Stimulated activated naive CD4-positive, alpha-beta T cell treated with Interleukin-2 at 50 U/mL for 16 hours (primary cell): ENCODE measurements at places on chromosomes 2 and 18.

DNA sequence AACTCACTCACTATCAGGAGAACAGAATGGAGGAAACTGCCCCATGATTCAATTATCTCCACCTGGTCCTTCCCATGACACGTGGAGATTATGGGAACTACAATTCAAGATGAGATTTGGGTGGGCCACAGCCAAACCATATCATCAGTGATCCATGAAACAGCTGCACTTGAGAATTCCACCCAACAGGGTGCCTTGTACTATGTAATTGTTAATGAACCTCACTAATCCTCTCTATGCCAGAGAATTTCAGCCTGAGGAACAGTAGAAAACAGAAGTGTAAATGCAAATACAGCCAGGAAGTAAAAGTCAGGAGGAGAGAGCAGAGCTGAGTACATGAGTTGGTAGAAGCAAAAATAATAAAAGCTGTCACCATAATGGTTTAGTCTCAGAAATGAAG, 261.4 kb downstream of the EPHA4 start:
- DNase-seq = no peak

DNA sequence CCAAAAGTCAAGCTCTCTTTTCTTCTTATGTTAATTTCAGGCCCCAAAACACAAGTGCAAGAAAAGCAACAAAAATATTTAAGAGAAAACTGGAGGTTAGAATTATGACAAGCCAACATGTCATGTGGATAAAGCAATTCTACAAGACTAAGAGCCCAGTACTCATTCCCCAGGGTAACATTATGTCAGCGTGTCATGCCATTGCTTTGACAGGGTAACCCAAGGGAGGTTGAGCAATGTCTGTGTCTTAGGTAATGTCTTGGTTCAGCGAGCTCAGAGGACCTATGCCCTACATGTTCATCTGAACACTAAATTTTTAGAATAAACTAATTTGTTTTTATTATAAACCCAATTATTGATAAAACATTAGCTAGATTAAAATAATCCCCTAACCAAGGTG, 173.2 kb upstream of the ZNF804A start:
- DNase-seq = no peak

GRCh38 chr2:212990697-212991096, 160.7 kb downstream of the IKZF2 start:
- no peak for DNase-seq

DNA sequence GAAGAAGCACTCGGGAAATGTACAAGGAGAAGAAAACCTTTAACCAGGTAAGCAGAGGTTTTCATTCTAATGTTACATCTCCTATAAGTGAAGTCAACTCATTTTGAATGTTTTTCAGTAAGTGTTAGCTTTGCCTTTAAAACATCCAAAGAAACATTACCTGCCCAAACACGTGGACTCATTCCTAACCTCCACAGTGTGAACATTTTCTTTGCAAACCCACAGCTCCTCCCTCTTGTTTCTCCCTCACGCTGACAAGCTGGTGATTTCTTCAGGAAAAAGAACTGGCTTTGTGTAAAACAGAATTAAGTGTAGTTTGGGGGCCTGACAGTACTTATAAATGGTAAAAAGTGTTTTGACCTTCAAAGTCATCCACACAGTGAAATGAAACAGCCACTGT, 72.5 kb downstream of the MTCL1 start:
- no peak for DNase-seq

DNA sequence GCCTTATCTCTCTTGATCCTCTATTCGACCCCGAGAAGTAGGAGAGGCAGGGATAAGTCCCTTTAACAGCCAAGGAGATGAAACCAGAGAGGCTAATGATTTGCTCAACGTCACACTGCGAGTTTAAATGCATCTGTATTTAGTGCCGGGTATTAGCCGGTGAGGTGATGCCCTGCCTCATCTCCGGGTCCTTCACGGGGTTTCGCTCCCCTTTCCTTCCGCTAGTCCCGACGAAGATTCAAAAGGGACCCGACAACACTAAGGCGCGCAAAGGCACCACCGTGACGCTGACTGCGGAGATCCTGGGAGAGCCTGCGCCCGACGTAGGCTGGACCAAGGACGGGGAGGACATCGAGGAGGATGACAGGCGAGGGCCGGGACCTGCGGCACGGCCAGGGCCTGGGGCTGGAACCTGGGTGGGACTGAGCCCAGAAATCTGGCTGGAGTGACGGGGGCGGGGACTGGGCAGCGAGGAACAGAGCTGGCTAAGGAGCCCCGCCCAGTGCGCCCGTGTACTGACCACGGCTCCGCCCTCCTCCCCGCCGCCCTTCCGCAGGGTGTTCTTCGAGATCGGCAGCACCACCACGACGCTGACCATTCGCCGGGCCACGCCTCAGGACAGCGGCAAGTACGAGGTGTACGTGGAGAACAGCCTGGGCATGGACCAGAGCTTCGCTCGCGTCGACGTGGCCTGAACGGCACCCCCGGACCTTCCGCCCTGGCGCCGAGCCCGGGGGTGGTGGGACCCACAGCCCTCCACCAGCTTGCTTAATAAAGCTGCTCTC, 1.0 kb upstream of the GMPPA start:
- DNase-seq = peak; percentile 29
